ENCODE measurements at places on chromosomes 2 and 18.

GRCh38 chr2:37982147-37982582, 57.1 kb downstream of the RMDN2 start:
- H3K4me1 ChIP-seq, result no peaks in the 10 kb centered on the region
- H3K36me3 ChIP-seq, result no peaks in the 10 kb centered on the region
- no peaks in the 10 kb centered on the region for H3K27me3 ChIP-seq
- DNase-seq, result peak; percentile 83

- no peaks in the 10 kb centered on the region for H3K4me1 ChIP-seq
- H3K36me3 ChIP-seq, result no peaks in the 10 kb centered on the region
- no peak overlapping the region for H3K27ac ChIP-seq
- DNase-seq, result no peak
Measured at GRCh38 chr2:150681120-150681804, 193.8 kb upstream of the RND3 start.

GRCh38 chr18:79210002-79210910, 141.1 kb downstream of the ATP9B start:
- H3K4me1 ChIP-seq, result no peaks in the 10 kb centered on the region
- H3K36me3 ChIP-seq, result peaks cover 26% of the 10 kb centered on the region
- H3K27me3 ChIP-seq, result no peaks in the 10 kb centered on the region
- no peak overlapping the region for H3K27ac ChIP-seq
- H3K4me3 ChIP-seq, result no peak overlapping the region

DNA sequence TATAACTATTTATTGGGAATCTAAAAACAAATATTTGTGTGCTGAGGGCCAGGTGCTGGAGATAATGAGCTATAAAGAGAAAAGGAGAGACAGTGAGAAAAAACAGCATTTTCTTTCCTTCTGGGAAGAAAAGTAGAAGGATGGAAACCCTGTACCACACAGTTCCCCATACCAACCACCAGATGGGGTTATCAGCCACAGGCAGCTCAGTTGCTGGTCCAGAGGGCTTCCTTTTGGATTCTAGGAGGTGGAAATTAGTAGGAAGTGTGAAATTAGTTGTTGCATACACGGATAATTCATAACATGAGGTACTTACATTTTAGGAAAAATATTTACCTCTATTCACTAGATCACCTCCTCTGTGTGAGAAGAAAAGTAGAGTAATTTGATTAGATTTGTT, 237.0 kb upstream of the FOSL2 start:
- no peak overlapping the region for H3K27ac ChIP-seq
- no peak for DNase-seq
- H3K27me3 ChIP-seq, result no peaks in the 10 kb centered on the region
- H3K4me3 ChIP-seq, result no peak overlapping the region
- no peaks in the 10 kb centered on the region for H3K36me3 ChIP-seq
- no peaks in the 10 kb centered on the region for H3K4me1 ChIP-seq

- H3K27ac ChIP-seq, result no peak overlapping the region
- H3K36me3 ChIP-seq, result no peaks in the 10 kb centered on the region
- no peaks in the 10 kb centered on the region for H3K27me3 ChIP-seq
Measured at GRCh38 chr2:212863185-212863588, 288.2 kb downstream of the IKZF2 start.

- no peak overlapping the region for H3K27ac ChIP-seq
- H3K4me1 ChIP-seq, result no peaks in the 10 kb centered on the region
- no peak overlapping the region for H3K4me3 ChIP-seq
- H3K36me3 ChIP-seq, result no peaks in the 10 kb centered on the region
- no peaks in the 10 kb centered on the region for H3K27me3 ChIP-seq
- DNase-seq, result no peak
Measured at GRCh38 chr2:144950899-144951560, 431.1 kb upstream of the ZEB2 start.

DNA sequence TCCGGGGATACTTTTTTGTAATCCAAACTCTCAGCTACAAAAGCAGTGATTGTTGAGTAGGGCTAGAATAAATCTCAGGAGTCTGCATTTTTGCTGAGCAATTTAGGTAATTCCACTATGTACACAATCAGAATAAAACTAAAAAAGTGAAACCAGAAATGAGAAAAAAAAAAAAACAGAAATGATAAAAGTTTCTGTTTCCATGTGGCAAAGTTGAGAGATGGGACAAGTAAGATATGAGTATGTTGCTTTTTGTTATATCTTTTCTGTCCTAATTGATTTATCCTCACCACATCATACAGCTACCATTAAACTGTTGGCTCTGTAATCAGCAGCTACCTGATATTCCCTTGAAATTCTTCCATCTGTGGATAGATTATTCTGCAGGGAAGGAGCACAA, 92.7 kb downstream of the VWC2L start:
- no peaks in the 10 kb centered on the region for H3K4me1 ChIP-seq
- H3K4me3 ChIP-seq, result no peak overlapping the region
- no peaks in the 10 kb centered on the region for H3K27me3 ChIP-seq
- no peak overlapping the region for H3K27ac ChIP-seq
- no peak for DNase-seq
- H3K36me3 ChIP-seq, result no peaks in the 10 kb centered on the region

DNA sequence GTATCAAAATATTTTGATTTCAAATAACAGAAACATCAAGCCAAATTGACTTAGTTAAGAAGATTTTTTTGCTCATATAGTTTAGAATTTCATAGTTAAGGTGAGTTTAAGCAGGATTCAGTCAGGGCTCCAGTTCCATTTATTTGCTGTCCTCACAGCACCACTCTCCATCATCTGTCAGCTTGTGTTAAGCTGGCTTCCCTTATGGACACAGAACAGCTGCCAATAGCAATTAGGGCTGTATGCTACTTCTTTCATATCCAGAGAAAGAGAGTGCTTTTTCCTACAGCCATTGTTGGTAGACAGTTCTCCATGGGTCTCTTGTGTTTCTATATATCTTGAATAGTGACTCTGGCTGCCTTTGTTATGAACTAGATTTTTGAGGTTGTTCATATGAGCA, 95.4 kb upstream of the CYP20A1 start:
- DNase-seq, result peak; percentile 18
- H3K36me3 ChIP-seq, result peaks cover 60% of the 10 kb centered on the region
- no peak overlapping the region for H3K4me3 ChIP-seq
- H3K27me3 ChIP-seq, result no peaks in the 10 kb centered on the region
- no peaks in the 10 kb centered on the region for H3K4me1 ChIP-seq
- no peak overlapping the region for H3K27ac ChIP-seq

- DNase-seq, result no peak
- no peaks in the 10 kb centered on the region for H3K36me3 ChIP-seq
- H3K4me3 ChIP-seq, result no peak overlapping the region
- no peak overlapping the region for H3K27ac ChIP-seq
Measured at GRCh38 chr18:42792731-42793130, 322.8 kb downstream of the RIT2 start.

- H3K27ac ChIP-seq, result peak overlapping the region; percentile 90
- peak overlapping the region; percentile 70 for H3K4me3 ChIP-seq
- H3K36me3 ChIP-seq, result peaks cover 17% of the 10 kb centered on the region
Measured at GRCh38 chr2:66433945-66434678, 813 bp upstream of the MEIS1 start.

DNA sequence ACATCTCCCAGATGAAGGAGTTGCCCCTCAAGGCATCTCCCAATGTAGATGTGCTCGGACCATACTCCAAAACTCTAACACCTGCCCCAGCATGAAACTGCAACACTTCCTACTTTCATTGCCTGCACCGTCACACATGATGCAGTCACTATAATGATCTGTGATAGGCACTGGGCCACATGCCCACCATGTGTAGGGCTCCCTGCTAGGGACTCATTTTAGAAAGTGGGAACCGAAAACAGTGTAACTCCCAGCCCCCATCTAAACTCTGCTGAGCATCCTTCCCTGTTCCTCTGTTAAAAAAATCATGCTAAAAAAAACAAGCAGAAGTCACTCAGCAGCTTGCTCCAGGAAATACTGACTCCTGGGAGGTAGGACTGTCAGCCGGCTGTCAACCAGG, 496.1 kb upstream of the RAB6C start:
- H3K36me3 ChIP-seq, result no peaks in the 10 kb centered on the region
- H3K4me1 ChIP-seq, result no peaks in the 10 kb centered on the region
- H3K27me3 ChIP-seq, result no peaks in the 10 kb centered on the region
- peak; percentile 26 for DNase-seq
- H3K4me3 ChIP-seq, result no peak overlapping the region

- H3K27me3 ChIP-seq, result no peaks in the 10 kb centered on the region
- no peak for DNase-seq
- H3K36me3 ChIP-seq, result no peaks in the 10 kb centered on the region
- no peak overlapping the region for H3K4me3 ChIP-seq
Measured at GRCh38 chr2:149410701-149411484, 80.5 kb downstream of the LYPD6 start.

DNA sequence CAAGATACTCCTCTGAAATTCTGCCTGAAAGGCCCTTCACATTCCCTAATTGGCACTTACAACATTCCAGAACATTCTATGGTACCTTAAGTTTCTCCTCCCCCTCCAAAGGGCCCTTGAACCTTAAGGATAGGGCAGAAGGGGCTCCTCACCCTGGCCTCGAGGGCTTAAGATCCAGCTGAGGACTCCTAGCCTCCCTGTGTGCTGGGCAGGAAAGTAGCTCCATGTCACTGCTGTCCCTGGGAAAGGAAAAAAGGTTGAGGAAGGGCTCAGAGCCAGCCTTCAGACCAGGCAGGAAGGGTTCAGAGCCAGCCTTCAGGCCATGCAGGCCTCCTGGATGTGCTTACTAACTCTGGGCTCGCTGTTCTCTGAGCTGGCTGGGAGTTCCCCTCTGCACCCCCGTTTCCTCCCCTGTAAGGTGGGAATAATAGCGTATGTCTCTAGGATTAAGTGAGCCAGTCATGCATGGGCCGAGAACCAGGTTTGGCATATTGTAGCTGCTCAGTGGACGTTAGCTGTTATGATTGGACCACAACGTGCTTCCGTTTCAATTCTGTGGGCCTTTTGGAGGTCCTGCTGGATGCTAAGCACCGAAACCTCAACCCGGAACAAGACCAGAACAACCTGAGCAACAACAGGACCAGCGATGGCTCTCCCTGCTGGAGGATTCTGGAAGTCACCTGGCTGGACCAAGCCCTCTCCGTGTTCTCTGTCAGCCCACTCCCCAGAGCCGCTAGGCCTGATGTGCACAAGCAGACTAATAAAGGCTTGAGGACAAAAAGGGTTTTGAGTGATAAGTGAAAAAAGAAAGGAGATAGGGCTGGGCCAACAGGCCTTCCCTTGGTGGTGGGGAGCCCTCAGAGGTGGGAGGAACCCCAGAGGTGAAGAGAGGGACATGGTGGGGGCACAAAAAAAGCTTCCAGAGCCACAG, 1.0 kb upstream of the B3GNT7 start:
- H3K36me3 ChIP-seq, result peaks cover 15% of the 10 kb centered on the region
- peaks cover 43% of the 10 kb centered on the region for H3K4me1 ChIP-seq
- H3K27ac ChIP-seq, result peak overlapping the region; percentile 50
- peak; percentile 67 for DNase-seq
- H3K4me3 ChIP-seq, result peak overlapping the region; percentile 59

GRCh38 chr18:57621246-57621604, 411 bp downstream of the NARS1 start:
- no peaks in the 10 kb centered on the region for H3K27me3 ChIP-seq
- DNase-seq, result peak; percentile 28
- peak overlapping the region; percentile 94 for H3K27ac ChIP-seq
- H3K4me1 ChIP-seq, result peaks cover 31% of the 10 kb centered on the region
- peak overlapping the region; percentile 95 for H3K4me3 ChIP-seq

- peaks cover 8% of the 10 kb centered on the region for H3K4me1 ChIP-seq
- H3K4me3 ChIP-seq, result no peak overlapping the region
- peak overlapping the region; percentile 15 for H3K27ac ChIP-seq
- H3K27me3 ChIP-seq, result peaks cover 17% of the 10 kb centered on the region
- H3K36me3 ChIP-seq, result no peaks in the 10 kb centered on the region
- DNase-seq, result no peak
Measured at GRCh38 chr2:26712486-26713465, 20.3 kb downstream of the KCNK3 start.

DNA sequence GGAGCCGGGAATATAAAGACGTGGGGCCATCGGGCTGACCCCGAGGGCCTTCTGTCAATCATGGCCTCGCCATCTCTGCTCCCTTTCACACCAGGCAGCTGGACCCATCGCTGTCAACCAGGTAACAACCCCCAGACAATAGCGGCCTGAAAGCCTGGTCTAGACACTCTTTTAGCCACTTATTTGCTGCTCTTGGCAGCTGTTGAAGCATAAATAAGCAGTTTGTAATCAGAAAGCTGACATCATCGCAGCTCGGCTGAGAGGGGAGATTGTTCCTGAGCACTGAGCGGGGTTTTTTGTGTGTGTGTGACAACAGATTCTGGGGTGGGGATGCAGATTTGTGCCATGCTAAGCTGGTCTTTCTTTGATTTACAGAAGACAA, 423.6 kb upstream of the POU3F3 start:
- no peaks in the 10 kb centered on the region for H3K4me1 ChIP-seq
- DNase-seq, result no peak
- H3K4me3 ChIP-seq, result no peak overlapping the region
- H3K27ac ChIP-seq, result no peak overlapping the region

DNA sequence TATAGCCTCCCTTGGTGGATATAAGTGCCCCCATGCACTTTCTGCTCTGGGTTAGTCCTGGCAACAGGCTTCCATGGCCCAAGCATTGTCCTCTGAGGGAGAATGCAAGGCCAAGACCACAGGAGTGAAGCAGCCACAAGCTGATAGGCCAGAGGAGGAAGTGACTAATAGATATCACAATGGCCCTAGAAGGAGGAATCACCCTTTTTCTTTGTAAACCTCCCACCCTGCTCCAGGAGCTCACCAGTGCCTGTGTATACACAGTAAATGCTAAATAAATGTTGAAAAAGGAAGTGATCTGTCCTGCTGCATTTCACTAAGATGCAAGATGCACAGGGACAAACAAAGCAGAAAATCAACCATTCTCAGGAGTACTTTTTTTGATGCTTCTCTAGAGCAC, 49.7 kb upstream of the ABCA12 start:
- H3K4me1 ChIP-seq, result no peaks in the 10 kb centered on the region
- no peaks in the 10 kb centered on the region for H3K27me3 ChIP-seq
- DNase-seq, result no peak
- H3K27ac ChIP-seq, result no peak overlapping the region
- no peaks in the 10 kb centered on the region for H3K36me3 ChIP-seq

- H3K36me3 ChIP-seq, result no peaks in the 10 kb centered on the region
- no peak for DNase-seq
- no peak overlapping the region for H3K4me3 ChIP-seq
- H3K27ac ChIP-seq, result no peak overlapping the region
- H3K4me1 ChIP-seq, result no peaks in the 10 kb centered on the region
Measured at GRCh38 chr2:173874003-173874893, 90.9 kb downstream of the SP3 start.

GRCh38 chr2:158143703-158144360, 42.2 kb downstream of the UPP2 start:
- no peaks in the 10 kb centered on the region for H3K27me3 ChIP-seq
- no peak for DNase-seq
- H3K27ac ChIP-seq, result no peak overlapping the region
- no peak overlapping the region for H3K4me3 ChIP-seq
- H3K36me3 ChIP-seq, result no peaks in the 10 kb centered on the region

GRCh38 chr2:119691651-119692245, 12.7 kb downstream of the TMEM177 start:
- H3K4me3 ChIP-seq, result no peak overlapping the region
- no peak overlapping the region for H3K27ac ChIP-seq
- peaks cover 13% of the 10 kb centered on the region for H3K4me1 ChIP-seq
- peaks cover 34% of the 10 kb centered on the region for H3K36me3 ChIP-seq

Measured in stomach (tissue), 19 donors.